ENCODE measurements at places on chromosomes 6 and 20.

- DNase-seq, result no peak
These were observed 107.0 kb upstream of the OGFRL1 start for GRCh38 chr6:71181565-71181964.

DNA sequence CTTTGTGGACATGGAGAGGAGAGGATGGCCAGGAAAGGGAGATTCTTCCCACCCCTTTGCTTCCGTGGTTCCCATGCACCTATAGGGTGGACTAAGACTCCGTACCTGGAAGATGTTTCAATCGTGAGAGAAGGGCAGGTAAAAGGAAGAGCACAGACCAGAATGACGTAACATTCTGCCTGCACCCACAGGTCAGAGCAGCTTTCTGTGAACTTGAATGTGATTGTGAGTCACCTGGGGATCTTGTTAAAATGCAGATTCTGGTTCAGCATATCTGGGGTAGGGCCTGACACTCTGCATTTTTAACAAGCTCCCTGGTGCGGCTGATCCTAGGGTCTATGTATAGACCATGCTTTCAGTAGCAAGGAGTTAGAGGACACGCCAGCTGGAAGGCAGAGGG, 164.1 kb upstream of the SGK1 start:
- DNase-seq, result no peak

GRCh38 chr20:16434062-16434664, 139.1 kb downstream of the KIF16B start:
- DNase-seq, result no peak

- no peak for DNase-seq
These were observed 14.4 kb upstream of the RIPPLY2 start for GRCh38 chr6:83838727-83839126.

DNA sequence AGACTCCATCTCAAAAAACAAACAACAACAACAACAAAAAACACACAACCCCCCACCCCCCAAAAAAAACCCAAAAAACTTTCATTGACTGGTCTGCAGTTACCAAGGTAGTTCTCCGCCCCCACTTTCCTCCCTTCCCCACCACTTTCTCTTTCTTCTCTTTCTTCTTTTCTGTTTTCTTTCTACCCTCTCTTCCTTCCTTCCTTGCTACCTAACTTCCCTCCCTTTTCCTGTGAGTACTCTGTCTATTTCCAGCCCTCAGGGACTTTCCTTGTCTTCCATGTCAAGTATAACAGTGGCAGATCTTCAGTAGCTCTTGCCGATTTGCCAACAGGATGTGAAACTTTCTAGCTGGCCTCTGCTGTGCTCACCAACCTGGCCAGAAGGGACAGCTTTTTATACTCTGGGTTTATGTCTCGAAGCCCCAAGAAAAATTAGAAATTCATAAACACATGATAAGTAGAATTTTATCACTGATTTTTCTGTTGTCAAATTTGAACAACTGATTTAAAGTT, 399.5 kb downstream of the QKI start:
- DNase-seq, result no peak

GRCh38 chr6:1678201-1678600, 68.5 kb downstream of the FOXC1 start:
- DNase-seq, result no peak

- no peak for DNase-seq
These were observed 177.3 kb upstream of the TSHZ2 start for GRCh38 chr20:52794853-52795252.

DNA sequence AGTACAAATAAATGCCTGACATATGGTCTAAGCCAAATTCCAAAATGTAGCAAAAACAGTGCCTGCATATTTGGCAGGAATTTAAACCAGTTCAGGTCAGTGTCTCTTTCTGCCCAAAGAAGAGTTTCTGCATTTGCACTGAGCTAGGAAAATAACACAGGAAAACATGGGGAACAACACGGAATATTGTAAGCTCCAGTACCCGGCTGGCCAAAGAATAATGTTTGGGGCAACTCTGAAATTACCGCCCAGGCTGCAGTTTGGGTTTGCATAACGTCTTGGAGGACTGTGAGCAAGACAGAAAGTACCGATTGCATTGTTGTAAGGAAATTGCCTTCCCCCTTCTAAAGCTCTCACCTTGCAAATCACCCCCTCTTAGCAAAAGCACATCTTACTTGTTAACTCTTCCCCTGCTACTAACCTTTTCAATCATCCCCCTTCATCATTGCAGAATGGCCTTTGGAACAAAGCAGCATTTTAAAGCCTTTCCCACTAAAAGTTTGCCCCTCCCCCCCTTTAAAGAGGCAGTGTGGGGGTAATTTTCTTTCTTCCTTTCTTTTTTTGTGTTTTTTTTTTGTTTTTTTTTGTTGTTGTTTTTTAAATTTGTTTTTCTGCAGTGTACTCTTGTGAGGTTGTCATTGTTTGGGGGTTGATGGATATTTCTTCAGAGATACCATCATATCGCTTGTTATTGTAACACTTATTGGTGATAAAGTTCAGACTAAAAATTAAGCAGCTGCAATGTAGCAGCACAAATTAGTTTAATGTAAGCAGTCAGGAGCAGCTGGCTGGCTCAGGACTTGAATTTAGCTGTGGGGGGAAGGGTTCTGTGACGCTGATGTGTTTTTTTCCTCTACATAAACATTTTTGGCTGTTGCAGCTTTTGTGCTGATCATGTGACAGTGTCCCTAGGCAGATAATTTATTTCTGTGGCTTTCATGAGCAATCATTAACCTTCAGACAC, 100.0 kb upstream of the CITED2 start:
- DNase-seq, result no peak
